ENCODE measurements at places on chromosomes 3 and 15. TPM values are rescaled to one million over a fixed set of nuclear protein-coding genes. Genes with fewer than 3 reads are reported as not detected.
A peak's percentile ranks its signal among the peaks of the same experiment; 100 is the strongest.

GRCh38 chr3:163684651-163685050, 1393.6 kb downstream of the SI start:
- DNase-seq = no peak
- no peak overlapping the region for H3K27ac ChIP-seq
- no peak overlapping the region for H3K4me3 ChIP-seq
- H3K4me1 ChIP-seq = no peaks in the 10 kb centered on the region
- no peaks in the 10 kb centered on the region for H3K27me3 ChIP-seq

GRCh38 chr15:76393614-76394013, 57.0 kb downstream of the ISL2 start:
- H3K27me3 ChIP-seq = no peaks in the 10 kb centered on the region
- DNase-seq = peak; percentile 60
- H3K27ac ChIP-seq = no peak overlapping the region
- H3K4me3 ChIP-seq = no peak overlapping the region
- H3K4me1 ChIP-seq = no peaks in the 10 kb centered on the region
- no peaks in the 10 kb centered on the region for H3K36me3 ChIP-seq

- no peaks in the 10 kb centered on the region for H3K36me3 ChIP-seq
- H3K4me1 ChIP-seq = peaks cover 8% of the 10 kb centered on the region
- H3K27me3 ChIP-seq = no peaks in the 10 kb centered on the region
- no peak overlapping the region for H3K4me3 ChIP-seq
- DNase-seq = peak; percentile 60
These were observed 107.9 kb downstream of the FMN1 start for GRCh38 chr15:33086500-33087121.

- no peak overlapping the region for H3K4me3 ChIP-seq
- no peaks in the 10 kb centered on the region for H3K4me1 ChIP-seq
- no peaks in the 10 kb centered on the region for H3K27me3 ChIP-seq
- H3K27ac ChIP-seq = no peak overlapping the region
- DNase-seq = no peak
These were observed 169.8 kb upstream of the KBTBD8 start for GRCh38 chr3:66828303-66828702.

The DNAJA4 gene
- total RNA-seq = 0.14 TPM

- no peak for DNase-seq
- H3K27ac ChIP-seq = peak overlapping the region; percentile 96
- peak overlapping the region; percentile 99 for H3K4me3 ChIP-seq
- H3K27me3 ChIP-seq = no peaks in the 10 kb centered on the region
These were observed 2.5 kb downstream of the DLG1 start for GRCh38 chr3:197295871-197296270.

- H3K27ac ChIP-seq = no peak overlapping the region
- no peaks in the 10 kb centered on the region for H3K36me3 ChIP-seq
- H3K27me3 ChIP-seq = no peaks in the 10 kb centered on the region
- peaks cover 32% of the 10 kb centered on the region for H3K4me1 ChIP-seq
These were observed 6.6 kb downstream of the CSPG4 start for GRCh38 chr15:75705854-75706681.

DNA sequence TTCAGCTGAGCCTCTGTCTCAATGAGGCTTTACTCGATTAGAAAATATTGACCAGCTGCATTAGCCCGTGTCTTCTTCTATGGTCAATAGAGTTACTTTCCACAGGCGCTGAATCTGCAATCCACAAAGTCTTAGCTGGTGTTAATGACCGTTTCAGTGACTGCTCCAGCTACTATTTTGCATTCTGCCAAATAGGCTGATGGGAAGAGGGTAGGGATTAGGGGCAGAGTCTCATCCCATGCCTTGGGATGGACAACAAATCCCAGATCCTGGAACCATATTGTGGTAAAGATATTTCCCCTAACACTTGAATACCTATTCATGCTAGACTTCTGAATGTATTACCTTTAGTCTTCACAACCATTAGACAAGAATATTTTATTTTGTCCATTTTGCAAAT, 29.5 kb upstream of the MAGI1 start:
- no peak overlapping the region for H3K4me3 ChIP-seq
- no peaks in the 10 kb centered on the region for H3K36me3 ChIP-seq
- no peak overlapping the region for H3K27ac ChIP-seq

- no peaks in the 10 kb centered on the region for H3K4me1 ChIP-seq
- H3K27ac ChIP-seq = no peak overlapping the region
- no peak overlapping the region for H3K4me3 ChIP-seq
- peaks cover 6% of the 10 kb centered on the region for H3K36me3 ChIP-seq
- DNase-seq = no peak
These were observed 410.4 kb downstream of the SHQ1 start for GRCh38 chr3:72437661-72438406.

The SEMA6D gene
- total RNA-seq = 1.0 TPM

- no peaks in the 10 kb centered on the region for H3K36me3 ChIP-seq
- H3K27ac ChIP-seq = no peak overlapping the region
- H3K27me3 ChIP-seq = no peaks in the 10 kb centered on the region
- DNase-seq = peak; percentile 15
These were observed 212.6 kb upstream of the PLSCR5 start for GRCh38 chr3:146817704-146818103.

- peaks cover 54% of the 10 kb centered on the region for H3K36me3 ChIP-seq
- DNase-seq = no peak
- H3K4me1 ChIP-seq = peaks cover 29% of the 10 kb centered on the region
- H3K4me3 ChIP-seq = no peak overlapping the region
- no peaks in the 10 kb centered on the region for H3K27me3 ChIP-seq
These were observed 28.9 kb downstream of the TPM1 start for GRCh38 chr15:63071288-63071909.

The BHLHE40 gene
- total RNA-seq = 185 TPM

- H3K36me3 ChIP-seq = no peaks in the 10 kb centered on the region
- H3K27me3 ChIP-seq = peaks cover 27% of the 10 kb centered on the region
- no peaks in the 10 kb centered on the region for H3K4me1 ChIP-seq
- no peak overlapping the region for H3K27ac ChIP-seq
- no peak for DNase-seq
- no peak overlapping the region for H3K4me3 ChIP-seq
These were observed 526 bp downstream of the ADIPOQ start for GRCh38 chr3:186843039-186843432.

The ADGRG7 gene
- not detected for total RNA-seq

The PRRT3 gene
- 2.4 TPM for total RNA-seq

DNA sequence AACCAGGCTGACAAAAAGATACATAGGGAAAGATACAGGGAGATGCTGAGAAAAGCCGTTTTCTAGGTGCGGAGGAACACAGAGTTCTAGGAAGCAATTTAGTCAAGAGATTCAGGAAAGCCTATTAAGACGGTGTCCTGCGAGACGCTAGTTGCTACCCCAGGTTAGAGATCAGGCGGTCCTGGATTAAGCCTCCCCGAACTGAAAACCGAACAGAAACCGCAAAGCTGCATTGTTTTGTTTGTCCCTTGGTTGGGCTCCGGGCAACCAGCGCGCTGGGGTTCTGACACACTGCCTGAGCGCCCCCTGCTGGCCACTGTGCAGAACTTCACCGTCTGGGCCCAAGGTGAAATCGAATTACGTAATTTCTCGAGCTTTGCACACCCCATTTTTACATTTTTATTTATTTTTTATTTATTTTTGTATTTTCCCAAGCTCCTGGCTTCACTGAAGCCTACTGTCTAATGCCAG, 37.3 kb upstream of the NDUFB4 start:
- peak; percentile 73 for DNase-seq
- no peaks in the 10 kb centered on the region for H3K27me3 ChIP-seq
- peak overlapping the region; percentile 85 for H3K4me3 ChIP-seq

DNA sequence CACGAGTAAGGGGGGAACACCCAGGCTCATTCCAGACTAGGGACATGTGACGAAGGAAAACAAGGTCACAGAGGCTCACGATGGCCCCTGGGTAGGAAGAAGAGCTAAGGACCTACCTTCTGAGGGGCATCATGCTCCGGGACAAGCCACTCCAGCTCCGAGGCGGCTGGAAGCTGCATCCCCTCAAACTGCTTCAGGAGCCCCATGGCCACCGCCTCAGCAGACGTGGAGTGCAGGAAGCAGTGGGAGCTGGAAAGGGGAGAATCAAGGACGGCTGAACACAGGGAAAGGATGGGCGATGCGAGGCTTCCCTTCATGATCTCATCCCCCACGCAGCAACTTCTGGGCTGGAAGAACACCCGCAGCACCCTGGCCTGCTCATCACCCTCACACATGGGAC, 53.5 kb downstream of the RUBCN start:
- H3K4me3 ChIP-seq = no peak overlapping the region
- DNase-seq = no peak
- H3K4me1 ChIP-seq = no peaks in the 10 kb centered on the region

The RBMS3 gene
- total RNA-seq = 32.3 TPM

The LYSMD2 gene
- total RNA-seq = 4.9 TPM

GRCh38 chr15:62758126-62758951, 284.2 kb upstream of the TPM1 start:
- H3K27ac ChIP-seq = peak overlapping the region; percentile 75
- H3K4me3 ChIP-seq = no peak overlapping the region
- peak; percentile 97 for DNase-seq
- no peaks in the 10 kb centered on the region for H3K27me3 ChIP-seq
- no peaks in the 10 kb centered on the region for H3K36me3 ChIP-seq

DNA sequence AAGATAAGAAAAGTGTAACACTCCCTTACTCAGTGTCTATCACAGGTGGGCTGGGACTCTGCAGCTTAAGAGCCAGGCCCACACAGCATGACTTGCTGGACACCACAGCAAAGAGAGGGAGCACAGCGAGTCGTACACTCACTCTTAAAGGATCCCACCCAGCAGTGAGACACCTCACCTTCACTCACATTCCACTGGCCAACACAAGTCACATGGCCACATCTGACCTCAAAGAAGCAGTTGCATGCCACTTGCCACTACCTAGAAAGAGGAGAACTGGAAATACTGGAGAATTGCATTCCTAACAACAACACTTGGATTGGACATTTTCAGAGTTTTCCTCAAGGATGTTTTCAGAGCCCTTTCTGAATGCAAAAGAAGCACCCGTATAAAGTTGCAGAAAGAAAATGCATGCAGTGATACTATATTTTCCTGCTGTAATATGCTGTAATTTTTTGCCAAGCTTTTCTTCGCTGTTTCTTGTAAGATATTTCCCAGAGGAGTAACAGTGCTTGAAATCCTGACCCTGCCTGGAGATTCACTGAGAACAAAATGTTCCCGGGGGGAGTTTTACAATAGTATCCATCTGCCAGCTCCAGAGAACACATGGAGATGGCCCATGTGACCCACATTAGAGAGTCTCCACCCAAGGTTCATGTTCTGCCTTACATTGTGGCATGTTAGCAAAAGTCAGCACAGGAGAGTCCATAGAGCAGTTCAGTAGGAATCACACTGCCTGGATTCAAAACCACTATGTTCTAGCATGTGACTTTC, 42.2 kb downstream of the TRIM42 start:
- no peaks in the 10 kb centered on the region for H3K36me3 ChIP-seq
- DNase-seq = no peak
- no peaks in the 10 kb centered on the region for H3K27me3 ChIP-seq
- no peak overlapping the region for H3K4me3 ChIP-seq

The AADACL2 gene
- not detected for total RNA-seq

GRCh38 chr3:43455233-43455632, 166.6 kb downstream of the ANO10 start:
- no peaks in the 10 kb centered on the region for H3K27me3 ChIP-seq
- no peaks in the 10 kb centered on the region for H3K36me3 ChIP-seq
- H3K4me3 ChIP-seq = no peak overlapping the region
- H3K4me1 ChIP-seq = peaks cover 8% of the 10 kb centered on the region

The CLSTN2 gene
- total RNA-seq = 80.9 TPM

DNA sequence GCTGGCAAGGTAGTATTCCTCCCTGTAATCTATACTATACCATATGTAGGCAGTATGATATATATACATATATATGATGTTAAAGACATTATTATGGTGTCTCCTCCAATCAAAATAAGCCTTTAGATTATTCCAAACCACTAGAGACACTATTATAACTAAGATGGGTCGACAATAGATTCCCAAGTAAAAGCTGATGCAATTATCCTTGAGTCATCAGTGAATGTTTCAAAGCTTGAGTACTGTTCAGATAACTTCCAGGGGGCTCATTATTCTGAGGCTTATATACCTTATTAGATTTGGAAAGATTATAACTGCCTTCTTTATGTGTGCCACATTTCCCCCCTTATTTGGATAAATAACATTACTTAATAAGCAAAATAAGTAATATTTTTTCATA, 11.9 kb upstream of the C3orf38 start:
- H3K27me3 ChIP-seq = no peaks in the 10 kb centered on the region
- H3K36me3 ChIP-seq = peaks cover 21% of the 10 kb centered on the region
- no peak overlapping the region for H3K27ac ChIP-seq
- H3K4me1 ChIP-seq = peaks cover 10% of the 10 kb centered on the region

The CFAP44 gene
- total RNA-seq = 6.4 TPM

GRCh38 chr3:26715431-26715830, 92.9 kb downstream of the LRRC3B start:
- H3K36me3 ChIP-seq = no peaks in the 10 kb centered on the region
- no peak overlapping the region for H3K4me3 ChIP-seq
- H3K4me1 ChIP-seq = no peaks in the 10 kb centered on the region
- no peak overlapping the region for H3K27ac ChIP-seq
- no peak for DNase-seq
- H3K27me3 ChIP-seq = no peaks in the 10 kb centered on the region

- H3K27me3 ChIP-seq = no peaks in the 10 kb centered on the region
- DNase-seq = peak; percentile 4
- no peaks in the 10 kb centered on the region for H3K4me1 ChIP-seq
- no peak overlapping the region for H3K4me3 ChIP-seq
- H3K27ac ChIP-seq = no peak overlapping the region
These were observed 751.7 kb upstream of the GOLIM4 start for GRCh38 chr3:168847291-168847883.

DNA sequence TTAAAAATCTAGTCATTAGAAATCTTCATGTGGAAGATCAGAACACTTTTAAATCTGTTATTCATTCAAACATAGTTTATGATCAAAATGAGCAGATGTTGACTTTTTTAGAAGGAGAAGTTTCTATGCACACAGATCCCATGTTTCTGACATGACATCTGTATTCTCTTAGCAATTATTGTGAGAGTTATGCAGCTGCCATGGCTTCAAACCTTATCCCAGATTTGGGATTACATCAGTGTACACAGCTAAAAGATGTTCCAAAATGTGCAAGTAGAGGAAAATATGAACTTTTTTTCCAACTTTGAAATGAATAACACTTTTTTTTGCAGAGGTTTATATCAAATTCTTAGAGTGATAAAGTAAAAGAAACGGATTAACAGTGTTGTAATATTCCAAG, 1166.9 kb downstream of the ZPLD1 start:
- no peaks in the 10 kb centered on the region for H3K27me3 ChIP-seq
- H3K4me1 ChIP-seq = no peaks in the 10 kb centered on the region
- no peaks in the 10 kb centered on the region for H3K36me3 ChIP-seq
- DNase-seq = no peak
- H3K27ac ChIP-seq = no peak overlapping the region

The SETD5 gene
- 167 TPM for total RNA-seq

DNA sequence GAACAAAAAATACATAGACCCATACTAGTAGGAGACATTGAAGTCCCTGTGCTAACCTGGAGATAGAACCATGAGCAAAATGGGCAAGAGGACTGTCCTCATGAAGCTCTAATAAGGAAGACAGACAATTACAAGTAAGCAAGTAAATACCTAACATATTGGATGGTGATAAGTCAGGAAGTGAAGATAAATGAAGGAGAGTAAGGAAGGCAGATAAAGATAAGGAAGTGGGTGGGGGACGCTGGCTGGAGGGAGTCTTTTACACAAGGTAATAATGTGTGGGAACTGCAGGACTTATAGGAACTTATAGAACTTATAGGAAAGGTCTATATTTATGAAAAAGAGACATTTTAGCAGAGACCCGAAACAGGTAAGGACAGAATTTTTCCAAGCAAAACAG, 148.9 kb upstream of the ABI3BP start:
- H3K4me3 ChIP-seq = no peak overlapping the region
- no peak overlapping the region for H3K27ac ChIP-seq
- no peaks in the 10 kb centered on the region for H3K27me3 ChIP-seq
- H3K36me3 ChIP-seq = no peaks in the 10 kb centered on the region
- H3K4me1 ChIP-seq = no peaks in the 10 kb centered on the region
